Right ventricle myocardium superior (tissue), 1 donor: ENCODE measurements at places on chromosomes 6 and 20.

- no peak for DNase-seq
These were observed 105.7 kb upstream of the SNX9 start for GRCh38 chr6:157717340-157717748.

DNA sequence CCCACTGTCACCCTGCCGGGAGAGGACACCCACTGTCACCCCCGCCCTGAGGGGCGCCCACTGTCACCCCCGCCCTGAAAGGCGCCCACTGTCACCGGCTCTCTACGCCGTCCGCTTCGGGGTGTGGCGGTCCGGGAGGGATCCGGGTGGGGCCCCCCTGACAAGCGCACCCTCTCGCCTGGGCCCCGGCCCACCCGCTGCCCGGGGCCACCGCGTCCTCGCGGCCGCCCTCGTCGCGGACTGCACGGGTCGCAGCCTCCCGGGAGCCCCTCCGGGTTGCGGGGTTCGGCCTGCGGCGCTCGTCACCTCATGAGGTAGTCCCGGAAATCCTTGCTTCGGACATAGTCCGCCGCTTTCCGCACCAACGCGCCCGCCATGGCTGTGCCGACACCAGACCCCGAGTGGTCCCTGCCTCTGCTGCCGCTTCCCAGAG, 224 bp downstream of the MPC1 start:
- no peak for DNase-seq

DNA sequence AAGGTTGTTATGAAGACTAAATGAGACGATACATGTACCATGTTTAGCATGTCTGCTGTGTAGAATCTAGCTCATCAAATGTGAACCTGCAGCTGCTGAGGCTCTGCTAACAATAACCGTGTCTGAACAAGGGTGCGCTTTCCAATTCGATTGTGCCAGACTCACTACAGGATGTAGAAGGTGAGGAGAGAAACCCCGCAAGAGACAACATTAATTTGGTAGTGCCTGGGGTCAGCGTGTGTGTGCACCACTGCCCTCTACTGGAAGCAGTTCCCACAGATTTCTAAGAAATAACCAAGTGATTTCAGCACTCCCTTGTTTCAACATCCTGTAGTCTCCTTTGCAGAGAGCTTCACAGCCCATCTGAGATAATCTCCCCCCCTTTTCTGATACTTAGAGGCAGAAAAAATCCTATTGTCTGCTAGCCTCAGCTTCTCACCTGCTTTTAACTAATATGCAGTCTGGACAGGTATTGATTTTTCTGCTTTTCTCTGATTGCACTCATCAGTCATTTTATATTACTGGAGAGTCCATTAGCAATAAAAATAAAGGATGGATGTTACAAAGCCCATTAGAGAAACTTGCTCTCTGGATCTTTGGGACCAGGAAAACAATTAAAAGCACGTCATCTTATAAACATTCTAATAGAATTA, 96.7 kb upstream of the BACH2 start:
- no peak for DNase-seq

GRCh38 chr6:116266803-116267202, 12.9 kb downstream of the TSPYL1 start:
- DNase-seq: no peak

DNA sequence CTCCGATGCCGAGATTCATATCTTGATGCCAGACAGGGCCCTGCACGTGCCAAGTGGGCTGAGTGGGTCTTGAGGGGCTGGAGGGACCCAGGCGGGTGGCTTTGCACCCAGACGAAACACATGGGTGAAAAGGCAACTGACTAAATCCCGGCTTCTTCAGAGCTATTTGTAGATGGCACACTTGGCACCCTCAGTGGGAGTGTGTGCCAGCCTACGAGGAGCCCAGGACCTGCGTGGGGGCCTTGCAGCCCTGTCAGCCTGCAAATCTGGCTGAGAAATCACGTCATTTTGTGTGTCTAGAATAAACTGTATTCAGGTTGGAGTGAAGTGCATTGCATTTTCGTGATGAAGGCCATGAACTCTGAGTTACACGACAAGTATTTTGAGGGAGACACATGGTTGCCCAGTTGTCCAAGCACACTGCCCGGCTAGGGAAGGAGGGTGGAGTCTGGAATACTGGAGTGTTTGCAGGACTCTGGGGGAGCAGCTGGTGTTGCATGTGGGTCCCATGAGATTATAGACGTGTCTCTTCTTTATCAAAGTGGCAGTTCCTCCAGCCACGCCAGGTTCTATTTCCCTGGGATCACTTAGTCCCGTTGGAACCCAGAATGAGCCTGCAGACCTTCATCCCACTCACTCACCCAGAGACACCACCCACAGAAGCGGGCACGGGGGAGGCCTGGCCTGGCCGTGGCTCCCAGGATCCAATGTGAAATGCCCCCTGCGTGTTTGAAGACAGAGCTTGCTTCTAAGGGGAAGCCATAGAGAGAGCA, 60.2 kb downstream of the DLL1 start:
- peak; percentile 47 for DNase-seq

GRCh38 chr6:138124096-138124495, 16.9 kb upstream of the PERP start:
- DNase-seq: no peak

DNA sequence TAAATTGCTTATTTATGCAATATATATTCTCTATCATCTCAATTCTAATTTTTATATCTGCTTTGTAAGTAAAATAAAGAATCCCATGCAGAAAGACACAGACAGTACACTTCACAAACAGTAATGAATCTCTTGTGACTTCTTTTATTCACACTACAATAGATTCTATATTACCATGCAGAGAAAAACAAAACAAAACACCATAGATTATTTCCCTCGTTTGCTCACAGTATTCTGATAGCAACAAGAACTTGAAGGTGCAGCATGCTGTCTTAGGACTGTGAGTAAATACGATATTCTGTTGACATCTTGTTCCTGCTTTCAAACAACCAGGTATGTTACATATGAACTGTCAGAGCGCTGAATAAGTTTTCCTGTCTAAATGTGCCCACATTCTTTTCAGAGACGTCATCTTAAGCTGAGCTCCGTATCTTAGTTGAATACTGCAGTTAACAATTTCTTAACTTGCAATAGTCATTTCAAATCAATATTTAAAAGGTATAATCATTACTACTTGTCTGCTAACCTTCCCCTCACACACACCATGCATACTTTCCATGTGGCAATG, 140.1 kb downstream of the BTBD9 start:
- DNase-seq: no peak

- DNase-seq: no peak
These were observed 21.1 kb downstream of the GCLC start for GRCh38 chr6:53523511-53524454.

DNA sequence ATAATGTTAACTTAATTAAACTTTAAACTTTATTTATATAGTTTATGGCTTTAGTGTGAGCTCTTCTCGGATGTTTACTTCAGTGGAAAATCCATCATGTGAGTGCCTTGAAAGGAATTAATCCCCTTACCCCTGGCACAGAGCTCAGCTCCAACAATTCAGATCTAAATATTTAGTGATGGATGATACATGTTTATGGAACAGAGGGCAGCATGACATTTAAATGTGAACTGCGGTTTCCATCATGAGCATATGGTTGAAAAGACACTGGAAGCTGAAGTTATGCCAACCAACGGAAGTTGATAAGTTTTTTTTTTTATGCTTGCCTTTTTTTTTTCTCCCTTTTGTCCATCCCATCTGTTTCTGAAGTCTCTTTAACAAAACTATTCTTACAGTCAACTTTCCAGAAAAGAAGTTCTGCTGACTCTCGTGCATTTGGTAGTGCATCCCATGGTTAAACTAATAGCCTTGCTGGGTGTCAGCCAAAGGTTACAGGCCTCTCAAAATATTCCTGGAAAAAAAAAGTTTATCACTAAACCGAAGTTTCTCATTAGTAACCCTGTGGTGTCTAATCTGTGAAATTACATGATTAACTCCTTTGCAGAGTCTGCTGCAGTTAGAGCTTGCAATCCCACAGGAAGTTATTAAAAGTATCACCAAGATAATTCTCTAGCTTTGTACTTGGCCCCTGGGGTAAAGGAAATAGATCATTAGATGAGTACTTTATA, 243.9 kb upstream of the TCF21 start:
- DNase-seq: no peak

GRCh38 chr6:168223150-168223549, 96.4 kb downstream of the DACT2 start:
- no peak for DNase-seq

DNA sequence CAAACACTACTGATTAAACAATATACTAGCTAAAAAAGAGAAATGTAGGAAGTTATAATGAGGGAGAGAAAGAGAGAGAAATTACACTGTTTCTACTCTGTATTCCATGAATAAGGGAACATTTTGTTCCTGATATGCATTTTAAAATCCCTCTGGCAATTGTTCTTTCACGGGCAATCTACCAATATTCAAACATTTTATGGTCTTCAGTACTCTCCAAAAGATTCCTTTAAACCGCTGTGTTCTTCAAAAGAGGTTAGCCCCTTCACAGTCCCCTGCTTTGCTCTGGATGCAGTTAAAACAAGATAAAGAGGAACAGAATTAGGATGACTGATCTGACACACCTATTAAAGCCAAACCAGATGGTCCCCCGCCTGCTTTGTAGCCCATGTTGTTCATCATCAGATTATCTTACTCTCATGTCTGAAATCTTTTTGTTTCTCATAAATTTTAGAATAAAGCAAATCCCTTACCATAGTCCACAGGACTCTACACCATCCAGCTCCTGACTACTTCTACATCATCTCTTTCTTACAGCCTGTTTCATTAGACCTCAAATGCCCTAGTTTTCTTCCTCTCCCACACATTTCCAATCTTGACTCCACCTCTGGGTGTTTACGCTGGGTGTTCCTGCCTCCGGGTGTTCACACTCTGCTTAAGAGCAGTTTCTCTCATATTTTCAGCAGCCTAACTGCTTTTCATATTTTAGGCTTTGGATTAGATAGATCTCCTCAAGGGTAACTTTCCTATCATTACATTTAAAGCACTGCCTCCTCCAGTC, 399.7 kb downstream of the COL12A1 start:
- no peak for DNase-seq

DNA sequence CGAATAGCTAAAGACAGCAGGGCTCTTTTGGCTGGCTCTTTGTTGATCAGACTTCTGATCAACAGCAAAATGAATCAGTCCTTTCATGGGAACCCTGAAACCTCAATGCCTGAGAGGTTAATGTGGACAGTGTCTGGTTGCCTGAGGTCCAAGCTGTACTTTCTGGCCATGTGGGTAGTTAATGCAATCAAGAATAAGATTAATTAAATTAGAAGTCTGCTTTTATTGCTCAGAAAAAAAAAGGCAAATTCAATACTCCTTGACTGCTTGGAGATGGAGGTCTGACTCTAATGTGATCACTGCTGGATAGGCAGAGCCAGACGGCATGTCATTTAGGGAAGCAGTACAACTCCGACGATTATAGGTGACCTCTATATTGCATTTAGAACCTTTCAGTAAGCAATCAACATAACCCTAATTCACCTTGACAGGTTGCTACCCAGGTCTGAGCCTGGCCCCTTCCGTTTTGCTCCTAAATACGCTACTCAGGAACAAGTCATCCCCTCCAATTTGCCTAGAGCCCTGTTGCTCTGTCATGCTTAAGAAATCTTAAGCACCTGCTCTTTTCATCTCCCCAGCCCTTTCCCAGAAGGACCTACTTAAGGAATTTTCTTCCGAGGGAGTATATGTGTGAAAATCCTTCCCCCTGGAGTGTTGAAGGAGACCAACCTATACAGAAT, 370.0 kb upstream of the SPTLC3 start:
- DNase-seq: no peak

DNA sequence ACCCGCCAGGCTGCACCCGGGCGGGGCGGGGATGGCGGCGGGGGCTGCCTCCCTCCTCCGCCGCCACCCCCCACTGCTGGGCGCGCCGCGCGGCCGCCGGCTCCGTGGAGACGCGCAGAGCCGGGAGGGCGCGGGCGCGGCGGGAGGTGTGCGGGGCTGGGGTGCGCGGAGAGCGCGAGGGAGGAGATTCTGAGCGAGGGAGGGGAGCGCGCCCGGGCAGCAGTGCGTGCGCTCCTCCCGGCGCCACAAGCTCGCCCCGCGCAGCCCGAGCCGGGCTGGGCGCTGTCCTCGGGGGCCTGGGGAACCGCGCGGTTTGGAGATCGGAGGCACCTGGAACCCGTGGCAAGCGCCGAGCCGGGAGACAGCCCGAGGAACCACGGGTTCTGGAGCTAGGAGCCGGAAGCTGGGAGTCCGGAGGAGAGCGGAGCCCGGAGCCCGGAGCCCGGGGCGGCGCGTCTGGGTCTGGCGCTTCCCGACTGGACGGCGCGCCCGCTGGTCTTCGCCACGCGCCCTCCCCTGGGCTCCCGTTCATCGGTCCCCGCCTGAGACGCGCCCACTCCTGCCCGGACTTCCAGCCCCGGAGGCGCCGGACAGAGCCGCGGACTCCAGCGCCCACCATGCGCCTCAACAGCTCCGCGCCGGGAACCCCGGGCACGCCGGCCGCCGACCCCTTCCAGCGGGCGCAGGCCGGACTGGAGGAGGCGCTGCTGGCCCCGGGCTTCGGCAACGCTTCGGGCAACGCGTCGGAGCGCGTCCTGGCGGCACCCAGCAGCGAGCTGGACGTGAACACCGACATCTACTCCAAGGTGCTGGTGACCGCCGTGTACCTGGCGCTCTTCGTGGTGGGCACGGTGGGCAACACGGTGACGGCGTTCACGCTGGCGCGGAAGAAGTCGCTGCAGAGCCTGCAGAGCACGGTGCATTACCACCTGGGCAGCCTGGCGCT, at the start of gene NTSR1:
NTSR1 (plus strand) TSS at position 246 of the 946 bp plus-strand sequence; CDS start at position 618, 372 bp downstream.
- DNase-seq: peak; percentile 32

DNA sequence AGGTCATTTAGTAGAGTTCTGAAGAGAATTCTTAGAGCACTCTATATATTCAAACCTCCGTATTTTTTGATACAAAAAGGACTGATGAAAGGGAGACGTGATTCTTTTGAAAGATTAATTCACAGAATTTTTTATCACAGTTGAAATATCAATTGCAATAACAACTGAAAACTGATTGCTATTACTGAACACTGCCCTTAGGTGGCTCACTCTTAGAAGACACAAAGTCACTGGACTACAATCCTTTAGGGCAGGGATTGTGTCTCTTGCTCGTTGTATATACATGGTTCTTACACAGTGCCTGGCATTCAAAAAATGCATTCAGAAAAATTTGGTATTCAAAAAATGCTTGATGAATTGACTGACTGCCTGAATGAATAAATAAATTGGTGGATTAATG, 17.1 kb upstream of the CALHM6 start:
- DNase-seq: no peak

GRCh38 chr6:134511984-134512683, 194.2 kb upstream of the SGK1 start:
- no peak for DNase-seq

GRCh38 chr6:3966426-3966825, 112.5 kb downstream of the FAM217A start:
- no peak for DNase-seq

GRCh38 chr6:16080204-16080603, 48.7 kb upstream of the MYLIP start:
- DNase-seq: no peak

DNA sequence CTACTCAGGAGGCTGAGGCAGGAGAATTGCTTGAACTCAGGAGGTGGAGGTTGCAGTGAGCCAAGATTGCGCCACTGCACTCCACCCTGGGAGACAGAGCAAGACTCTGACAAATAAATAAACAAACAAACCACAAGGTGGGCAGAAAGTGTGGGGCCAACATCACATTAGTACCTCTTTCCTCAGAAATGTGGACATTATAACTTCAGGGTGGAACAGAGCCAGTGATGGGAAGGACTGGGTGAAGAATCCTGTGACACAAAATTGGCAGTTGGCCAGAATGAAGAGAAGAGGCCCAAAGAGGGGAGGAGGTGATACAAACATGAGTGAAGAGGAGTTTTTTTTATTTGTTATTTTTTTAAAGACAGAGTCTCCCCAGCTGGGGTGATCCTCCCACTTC, 50.6 kb downstream of the NUP153 start:
- DNase-seq: no peak

- no peak for DNase-seq
These were observed 176.2 kb upstream of the SASH1 start for GRCh38 chr6:148166339-148166968.
